ENCODE measurements at places on chromosomes 5 and 9.

DNA sequence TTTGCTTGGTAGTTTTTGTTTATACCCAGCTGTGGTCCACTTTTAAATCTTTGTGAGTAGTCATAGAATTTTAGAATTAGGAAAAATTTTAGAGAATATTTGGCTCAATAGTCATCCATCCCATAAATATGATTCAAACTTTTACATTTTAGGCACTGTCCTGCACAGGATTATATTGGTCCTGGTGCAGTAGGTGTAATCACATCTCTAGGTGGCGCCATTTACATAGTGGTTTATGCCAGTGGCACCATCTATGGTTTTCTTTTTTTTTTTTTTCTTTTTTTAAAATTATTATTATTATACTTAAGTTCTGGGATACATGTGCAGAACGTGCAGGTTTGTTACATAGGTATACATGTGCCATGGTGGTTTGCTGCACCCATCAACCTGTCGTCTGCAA, 260.7 kb upstream of the KCNN2 start:
- no peak for DNase-seq

DNA sequence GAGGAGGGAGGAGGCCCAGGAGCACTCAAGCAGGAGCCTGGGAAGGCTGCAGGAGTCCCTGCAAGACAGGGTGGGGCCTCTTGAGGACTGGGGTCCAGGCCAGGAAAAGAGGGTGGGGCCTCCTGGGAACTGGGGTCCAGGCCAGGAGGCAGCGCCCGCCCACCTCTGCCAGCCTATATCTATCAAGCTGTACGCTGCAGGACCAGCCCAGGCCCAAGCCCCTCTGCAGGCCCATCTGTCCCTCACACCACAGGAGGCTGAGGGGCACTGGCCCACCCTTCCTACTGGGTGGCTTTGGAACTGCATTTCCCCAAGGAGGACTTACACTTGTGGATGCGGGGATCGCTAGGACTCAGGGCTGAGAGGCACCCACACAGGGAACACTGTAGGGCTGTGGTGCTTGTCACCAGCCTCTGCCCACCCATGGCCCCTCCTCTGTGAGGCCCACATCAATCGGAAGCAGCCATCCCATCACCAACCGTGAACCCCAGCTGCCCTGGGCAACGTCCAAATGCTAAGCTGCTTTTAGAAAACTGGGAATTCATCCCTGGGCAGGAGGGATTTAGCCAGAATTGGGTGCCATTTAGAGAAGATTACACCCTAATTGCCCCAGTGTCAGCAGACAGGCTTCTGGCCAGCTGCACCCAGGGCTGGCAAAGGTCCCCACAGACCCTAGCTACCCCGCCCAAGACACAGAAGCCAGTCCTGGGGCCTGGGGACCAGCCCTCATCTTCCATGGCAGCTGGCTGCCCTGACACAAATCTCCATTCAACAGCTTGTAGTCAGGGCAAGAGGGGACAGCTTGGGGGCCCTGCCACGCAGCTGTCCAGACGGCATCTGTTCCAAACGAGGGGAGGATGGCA, 15.3 kb downstream of the BICD2 start:
- no peak for DNase-seq

DNA sequence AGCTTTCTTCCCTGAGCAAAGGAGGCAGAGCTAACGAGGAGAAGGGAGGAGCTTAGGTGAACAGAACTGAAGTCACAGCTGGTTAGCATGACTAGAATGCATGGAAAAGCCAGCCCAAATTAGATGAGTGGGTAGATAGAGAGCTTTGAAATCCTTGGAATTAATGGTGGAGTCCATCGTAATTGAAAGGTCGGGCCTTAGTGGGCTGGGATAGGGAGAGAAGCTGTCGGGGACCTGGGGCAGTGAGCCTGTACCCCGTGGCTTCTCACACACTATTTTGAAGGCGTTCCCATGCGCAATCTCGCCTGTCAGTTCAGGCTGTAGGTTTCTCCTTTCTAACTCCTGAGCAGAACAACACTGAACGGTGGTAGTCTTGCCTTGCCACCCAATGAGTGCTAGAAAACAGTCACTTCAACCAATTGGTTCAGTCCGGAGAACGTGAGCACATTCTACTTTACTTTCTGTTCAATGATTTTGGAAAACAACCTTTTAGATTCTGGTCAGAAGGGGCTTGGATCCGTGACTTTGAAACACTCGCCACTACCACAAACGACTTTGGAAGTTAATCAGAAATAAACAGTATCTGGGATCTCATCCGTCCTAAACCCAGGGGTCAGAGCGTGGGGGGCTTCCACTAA, 655 bp upstream of the RAI14 start:
- peak; percentile 31 for DNase-seq

DNA sequence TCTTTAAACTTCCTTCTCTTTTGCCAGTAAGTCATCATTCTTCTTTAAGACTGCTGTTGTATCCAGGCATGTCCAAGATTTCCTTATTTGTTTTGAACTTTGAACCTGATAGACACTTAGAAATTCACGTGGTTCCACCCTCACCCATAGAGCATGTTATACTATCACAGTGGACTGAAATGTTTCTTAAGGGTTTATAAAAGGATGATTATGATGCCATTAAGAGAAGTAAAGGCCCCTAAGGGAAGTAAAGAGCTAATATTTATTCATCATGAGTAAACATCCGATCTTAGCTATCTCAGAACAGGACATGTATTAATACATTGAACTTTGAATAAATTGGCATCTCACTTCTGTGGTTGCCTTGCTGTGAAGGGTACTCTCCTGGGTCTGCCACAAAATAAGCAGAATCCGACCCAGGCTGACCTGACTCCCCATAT, 49.8 kb downstream of the PRKACG start:
- no peak for DNase-seq

DNA sequence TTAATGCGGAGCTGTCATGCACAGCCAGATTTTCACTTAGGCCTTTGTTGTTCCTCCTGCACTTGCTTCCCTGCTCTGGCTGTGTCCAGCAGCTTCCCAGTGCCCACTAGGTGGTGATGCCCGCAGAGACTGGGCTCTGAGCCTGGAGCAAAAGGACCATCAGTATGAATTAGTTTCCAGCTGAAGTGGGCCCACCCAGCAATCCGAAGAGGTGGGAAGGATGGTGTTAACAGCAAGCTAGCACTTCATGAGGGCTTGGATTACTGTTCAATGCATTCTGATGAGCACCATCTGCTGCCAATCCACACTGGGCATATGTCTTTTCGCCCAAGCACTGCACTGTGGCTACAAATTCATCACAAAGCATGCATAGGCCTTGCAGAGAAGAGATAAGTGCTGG, 459.1 kb downstream of the SPOCK1 start:
- DNase-seq, result no peak

DNA sequence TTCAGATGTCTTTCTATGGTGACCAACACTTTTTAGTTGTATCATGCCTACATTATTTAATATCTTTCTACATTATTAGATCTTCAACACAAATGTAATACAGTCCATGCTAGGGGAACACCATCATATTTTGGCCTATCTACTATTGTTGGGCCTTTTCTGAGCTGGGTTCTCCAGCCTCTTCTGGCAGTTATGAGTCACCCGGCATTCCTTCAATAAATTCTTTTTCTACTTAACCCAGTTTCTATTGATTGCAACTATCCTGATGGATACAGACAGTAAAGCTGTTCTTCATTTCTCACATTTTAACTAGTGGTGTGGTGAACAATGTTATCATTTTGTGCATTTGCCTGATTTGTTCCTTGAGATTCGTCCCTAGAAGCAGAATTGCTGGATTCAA, 529.3 kb downstream of the BNC2 start:
- DNase-seq, result no peak

All from CD4-positive, alpha-beta T cell treated with Interleukin-2 at 100 ng/mL for 4 hours (primary cell).